ENCODE measurements at places on chromosomes 13 and 19.

GRCh38 chr13:110920038-110920437 lies 5.2 kb upstream of the ANKRD10 start:
- no peak for DNase-seq

- DNase-seq: no peak
Measured at GRCh38 chr13:72527333-72527732, 200.1 kb downstream of the MZT1 start.

GRCh38 chr19:35352448-35353304 lies 5.0 kb downstream of the FFAR1 start:
- peak; percentile 59 for DNase-seq

- no peak for DNase-seq
Measured at GRCh38 chr13:97342136-97342535, 91.8 kb upstream of the RAP2A start.

GRCh38 chr19:16106121-16106520 lies 5.6 kb upstream of the RAB8A start:
- DNase-seq: peak; percentile 91

DNA sequence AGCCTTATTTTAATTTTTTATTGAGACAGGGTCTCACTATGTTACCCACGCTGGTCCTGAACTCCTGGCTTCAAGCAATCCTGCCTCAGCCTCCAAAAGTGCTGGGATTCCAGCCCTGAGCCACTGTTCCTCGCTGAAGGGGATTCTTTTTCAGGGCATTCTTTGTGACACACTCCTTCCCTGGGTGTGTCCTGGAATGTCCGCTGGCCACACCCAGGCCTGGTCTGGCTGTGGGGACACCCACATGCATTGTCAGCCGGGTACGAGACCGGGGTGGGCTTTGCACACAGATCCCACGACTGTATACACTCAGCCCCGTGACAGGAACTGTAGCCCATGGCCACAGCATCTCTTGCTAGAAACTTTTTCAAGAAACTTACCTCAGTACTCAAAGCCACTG lies 34.4 kb upstream of the GATAD2A start:
- no peak for DNase-seq
